HEK293T (cell line): ENCODE measurements at places on chromosomes 7 and 10.

GRCh38 chr7:155941688-155942087 is 129.4 kb upstream of the SHH start:
- DNase-seq, result no peak

GRCh38 chr10:45407542-45407941 is 33.5 kb downstream of the ALOX5 start:
- no peak for DNase-seq

DNA sequence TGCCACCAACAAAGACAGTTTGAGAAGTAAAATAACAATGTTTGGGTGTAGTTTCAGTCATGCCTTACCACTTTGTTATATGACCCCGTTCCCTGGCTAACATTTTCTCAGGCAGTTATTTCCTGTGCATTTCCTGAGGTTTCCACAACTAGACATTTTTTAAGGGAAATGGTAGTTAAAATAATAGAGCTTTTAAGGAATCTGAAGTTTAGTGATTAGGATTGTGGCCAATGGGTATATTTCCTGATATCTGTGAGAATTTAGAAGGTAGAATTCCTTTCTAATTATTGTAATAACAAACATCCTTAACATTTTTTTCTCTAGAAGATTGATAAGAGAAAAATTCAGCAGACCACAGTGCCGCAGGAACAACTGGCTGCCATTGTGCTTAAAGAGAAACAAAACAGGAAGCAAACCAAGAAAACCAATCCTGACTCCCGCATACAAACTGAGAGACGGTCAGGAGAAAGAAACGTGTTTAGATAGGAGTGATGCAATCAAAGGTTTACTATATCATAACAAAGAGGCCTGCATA is 193.6 kb downstream of the MBL2 start:
- DNase-seq, result no peak

- no peak for DNase-seq
Measured at GRCh38 chr7:17546592-17546991, 248.1 kb downstream of the AHR start.

DNA sequence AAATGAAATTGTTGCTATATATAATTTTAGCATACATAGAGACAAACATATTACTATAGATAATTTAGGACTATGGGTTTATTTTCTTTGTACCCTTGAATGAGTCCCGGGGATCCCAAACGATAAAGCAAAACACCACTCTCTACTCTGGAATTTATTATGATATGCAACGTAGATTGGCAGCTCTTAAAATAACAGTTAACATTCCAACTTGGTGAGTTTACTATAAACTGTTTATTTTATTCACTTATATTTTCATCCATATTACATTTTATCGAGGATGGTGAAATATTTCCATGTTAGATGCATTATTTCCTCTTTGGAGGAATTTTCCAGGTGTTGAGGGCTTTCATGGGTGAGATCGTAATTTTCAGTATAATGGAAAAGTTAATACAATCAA is 138.7 kb upstream of the DGKB start:
- no peak for DNase-seq

- DNase-seq, result no peak
Measured at GRCh38 chr7:4266270-4267040, 415.6 kb upstream of the FOXK1 start.

DNA sequence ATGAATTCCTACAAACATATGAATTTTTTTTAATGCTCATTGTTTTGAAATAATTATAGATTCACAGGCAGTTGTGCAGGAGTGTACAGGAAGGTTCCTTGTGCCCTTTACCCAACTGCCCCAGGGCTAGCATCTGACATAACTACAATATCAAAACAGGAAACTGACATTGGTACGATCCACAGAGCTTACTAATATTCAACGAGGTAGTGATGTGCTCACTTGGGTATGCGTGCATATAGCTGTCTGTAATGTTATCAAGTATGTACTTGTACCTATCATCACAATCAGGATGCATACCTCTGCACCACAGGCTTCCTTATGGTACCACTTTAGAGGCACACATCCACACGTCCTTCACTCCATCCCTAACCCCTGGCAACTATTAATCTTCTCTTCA is 68.3 kb downstream of the BMS1 start:
- no peak for DNase-seq

GRCh38 chr10:122457934-122458333 is 3.4 kb upstream of the HTRA1 start:
- no peak for DNase-seq

- no peak for DNase-seq
Measured at GRCh38 chr7:72025381-72025960, 386.7 kb downstream of the CALN1 start.

DNA sequence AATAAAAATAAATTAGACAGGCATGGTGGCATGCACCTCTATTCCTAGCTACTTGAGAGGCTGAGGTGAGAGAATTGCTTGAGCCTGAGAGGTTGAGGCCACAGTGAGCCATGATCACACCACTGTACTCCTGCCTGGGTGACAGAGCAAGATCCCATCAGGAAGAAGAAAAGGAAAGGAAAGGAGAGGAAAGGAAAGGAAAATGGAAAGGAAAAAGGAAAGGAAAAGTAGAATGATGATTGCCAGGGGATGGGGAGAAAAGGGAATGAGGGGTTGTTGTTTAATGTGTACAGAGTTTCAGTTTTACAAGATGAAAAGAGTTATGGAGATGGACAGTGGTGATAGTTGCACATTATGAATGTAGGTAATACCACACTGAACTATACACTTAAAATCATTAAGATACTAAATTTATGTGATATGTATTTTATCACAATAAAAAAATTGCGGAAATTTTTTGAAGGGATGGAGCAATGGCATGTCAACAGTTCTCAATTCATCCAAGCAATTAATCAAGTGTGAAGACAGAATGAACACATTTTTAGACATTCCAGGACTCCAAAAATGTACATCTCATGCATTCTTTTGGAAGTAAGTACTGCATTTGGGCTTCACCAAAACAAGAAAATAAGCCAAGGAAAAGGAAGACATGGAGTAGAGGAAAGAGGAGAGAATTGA is 44.3 kb downstream of the IL6 start:
- DNase-seq, result no peak

GRCh38 chr7:99396418-99397296 is 11.7 kb downstream of the PDAP1 start:
- no peak for DNase-seq

DNA sequence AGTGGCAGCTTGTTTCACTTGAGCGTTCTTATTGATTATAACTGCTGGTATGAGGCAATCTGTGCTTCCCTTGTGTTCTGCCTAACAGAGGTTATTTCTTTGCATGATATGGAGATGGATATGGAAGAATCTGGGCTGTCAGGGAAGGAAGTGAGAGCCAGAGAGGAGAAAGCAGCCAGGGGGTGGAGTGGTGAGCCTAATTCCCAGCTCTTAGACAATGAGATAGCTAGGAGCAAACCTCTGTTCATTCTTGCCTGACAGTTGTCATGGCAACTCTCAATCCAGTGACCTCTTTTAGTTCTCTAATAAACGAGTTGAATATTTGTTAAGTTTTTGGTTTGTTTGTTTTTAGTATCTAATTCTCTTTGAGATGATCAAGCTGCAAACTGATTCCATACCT is 214.3 kb downstream of the NRG3 start:
- no peak for DNase-seq

DNA sequence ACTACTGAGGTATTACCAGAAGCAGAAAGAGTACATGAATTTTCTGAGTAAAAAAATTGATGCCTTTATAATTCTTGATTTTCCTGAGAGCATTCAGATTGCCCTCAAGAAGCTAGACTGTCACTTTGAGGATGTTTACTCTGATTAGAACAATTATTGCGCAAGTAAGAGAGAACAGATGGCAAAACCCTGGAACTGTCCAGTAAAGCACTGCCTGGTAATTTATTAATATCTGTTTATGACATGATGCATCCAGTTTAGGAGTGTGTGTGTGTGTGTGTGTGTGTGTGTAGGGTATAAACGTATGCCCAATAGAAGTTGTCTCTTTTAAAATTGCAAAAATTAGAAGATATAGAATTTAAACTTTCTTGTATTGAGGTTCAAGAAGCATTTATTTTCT is 379.7 kb downstream of the PHTF2 start:
- DNase-seq, result no peak

GRCh38 chr7:101632641-101633040 is 3.5 kb upstream of the MYL10 start:
- no peak for DNase-seq

- DNase-seq, result peak; percentile 46
Measured at GRCh38 chr10:86953747-86954680, 3.4 kb downstream of the MMRN2 start.

DNA sequence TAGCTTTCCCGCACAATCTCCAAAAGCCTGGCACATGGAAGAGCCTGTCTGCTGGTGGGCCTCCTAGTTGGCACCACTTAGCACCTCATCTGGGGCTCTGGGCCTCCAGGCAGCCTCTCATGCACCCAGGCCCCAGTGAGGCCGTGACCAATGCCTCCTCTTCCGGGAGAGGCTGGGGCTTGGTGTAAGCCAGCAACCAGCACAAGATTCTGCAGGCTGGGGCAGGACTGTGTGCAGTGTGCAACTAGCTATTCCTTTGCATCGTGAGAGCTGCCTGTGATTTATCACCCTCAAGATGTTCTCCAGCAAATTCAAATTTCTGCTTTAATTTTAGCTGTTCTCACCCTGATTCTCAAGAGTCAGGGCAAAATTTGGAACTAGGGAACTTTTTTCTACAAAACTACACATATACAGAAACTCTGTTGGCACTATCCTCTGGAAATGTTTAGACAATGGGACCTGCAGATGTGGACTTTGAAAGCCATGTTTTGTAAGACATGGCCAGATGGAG is 603.7 kb upstream of the MKI67 start:
- DNase-seq, result no peak

- no peak for DNase-seq
Measured at GRCh38 chr10:6114805-6115341, 26.0 kb downstream of the RBM17 start.

GRCh38 chr7:151248346-151249033 is at the start of gene SMARCD3:
Gene SMARCD3 (minus strand): TSS chr7:151248694. CDS start chr7:151248562, 132 bp downstream.
- peak; percentile 76 for DNase-seq

GRCh38 chr7:100860702-100861615 is 6.2 kb upstream of the TRIP6 start:
- no peak for DNase-seq

GRCh38 chr7:22356701-22357310 is at the start of gene RAPGEF5:
Gene RAPGEF5 (minus strand): TSS chr7:22357154. CDS start chr7:22357060, 94 bp downstream.
- DNase-seq, result peak; percentile 66

DNA sequence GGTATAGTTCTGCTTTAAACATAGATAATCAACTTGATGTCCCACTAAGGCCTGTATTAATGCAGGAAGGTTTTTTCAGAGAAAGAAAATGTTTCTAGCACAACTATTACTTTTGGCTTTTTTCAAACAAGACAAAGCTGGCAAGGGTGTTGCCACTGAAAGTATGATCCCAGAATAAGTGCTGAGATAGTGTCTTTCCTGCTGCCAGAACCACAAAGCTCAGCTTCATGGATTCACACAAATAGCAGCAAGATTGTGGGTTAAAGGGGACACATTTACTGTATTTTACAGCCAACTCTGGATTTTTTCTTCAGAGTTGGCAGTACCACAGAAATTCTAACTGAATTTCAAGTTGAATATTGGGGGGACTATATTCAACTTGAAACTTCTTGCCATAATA is 4.3 kb downstream of the NCOA4 start:
- DNase-seq, result no peak

GRCh38 chr10:6148251-6148701 is 54.5 kb upstream of the PFKFB3 start:
- DNase-seq, result no peak

DNA sequence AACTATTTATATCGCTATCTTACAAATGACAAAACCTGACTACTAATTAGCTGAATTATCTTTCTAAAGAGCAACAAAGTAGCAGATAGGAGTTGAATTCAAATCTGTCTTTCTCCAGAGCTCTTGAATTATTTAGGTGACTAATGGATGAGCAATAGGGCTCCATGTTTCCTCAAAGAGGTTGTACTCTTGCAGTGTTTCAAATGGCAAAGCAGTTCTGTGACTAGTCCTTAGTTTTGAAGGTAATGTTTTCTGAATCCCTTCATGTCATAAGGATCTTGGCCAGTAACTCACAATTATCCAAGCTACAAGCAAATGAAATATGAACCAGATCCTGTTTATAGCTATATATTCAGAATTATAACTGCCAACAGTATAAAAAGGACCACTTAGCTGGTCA is 999.7 kb downstream of the NRG3 start:
- no peak for DNase-seq

DNA sequence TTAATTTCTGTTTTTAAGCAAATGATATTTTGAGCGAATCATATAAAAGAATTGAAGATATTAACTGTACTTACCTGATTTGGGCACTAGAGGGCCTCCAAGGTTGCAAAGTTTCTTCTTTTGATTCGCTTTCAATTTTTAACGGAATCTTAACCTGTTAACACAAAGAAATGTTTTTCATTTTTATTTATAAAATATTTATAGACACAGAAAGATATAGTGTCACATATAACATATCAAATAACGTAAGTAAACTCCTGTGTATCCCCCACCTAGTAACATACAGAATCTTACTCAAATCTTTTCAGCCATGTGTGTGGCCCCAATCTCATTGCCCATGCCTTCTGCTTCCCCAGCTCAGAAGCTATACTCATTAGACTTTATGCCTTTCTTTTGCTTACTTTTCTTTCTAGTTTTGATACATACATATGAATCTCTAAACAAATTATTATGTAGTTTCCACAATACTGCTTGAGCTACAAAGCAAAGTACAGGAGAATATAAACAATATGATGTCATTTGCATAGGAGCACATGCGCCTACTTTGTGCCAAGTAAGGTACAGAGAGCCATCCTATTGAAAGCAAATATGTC is 49.5 kb upstream of the ZPBP start:
- DNase-seq, result no peak

DNA sequence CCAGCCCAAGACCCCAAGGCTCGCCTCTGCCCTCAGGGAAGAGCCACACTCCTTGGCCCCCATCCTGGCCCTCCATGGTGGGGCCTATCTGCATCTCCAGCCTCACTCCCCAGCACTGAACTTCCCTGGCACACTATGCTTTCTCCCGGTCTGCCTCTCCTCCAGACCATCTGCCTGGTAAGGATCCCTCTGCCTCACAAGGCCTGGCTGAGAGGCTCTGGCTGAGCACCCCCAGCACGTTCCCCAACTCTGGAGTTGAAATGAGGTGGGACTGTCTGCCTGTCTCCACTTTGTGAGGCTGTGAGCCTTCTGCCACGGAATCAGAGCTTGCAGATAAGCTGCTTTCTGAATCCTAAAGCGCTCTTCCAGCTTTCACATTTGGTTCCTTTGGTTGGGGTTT is 220.7 kb downstream of the TNS3 start:
- no peak for DNase-seq

DNA sequence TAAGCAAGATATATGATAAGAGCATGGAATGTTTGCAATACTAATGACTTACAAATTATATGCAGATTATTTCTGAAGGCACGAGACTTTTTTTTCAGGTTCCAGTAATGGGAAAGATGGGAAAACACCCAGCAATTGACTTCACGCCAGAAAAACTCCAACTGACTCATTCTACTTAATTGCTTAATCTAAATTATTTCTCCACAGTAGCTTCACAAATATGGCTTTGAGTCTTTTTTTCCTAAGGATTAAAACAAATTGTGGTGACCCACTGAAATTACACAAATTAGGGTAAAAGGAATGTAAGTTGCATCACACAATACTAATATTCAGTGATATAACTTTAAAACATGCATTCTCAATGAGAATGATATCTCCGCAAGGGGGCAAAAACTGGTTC is 138.7 kb downstream of the GNAI1 start:
- DNase-seq, result no peak
